ENCODE measurements at places on chromosomes 6 and 20. TPM values are rescaled to one million over a fixed set of nuclear protein-coding genes. Genes with fewer than 3 reads are reported as not detected.

Gene TXLNB
- not detected for total RNA-seq

Gene STMN3
- total RNA-seq = 6.7 TPM

Gene GPLD1
- total RNA-seq = 1.3 TPM

Gene LIN28B
- total RNA-seq = 1.8 TPM

Gene MEI4
- total RNA-seq = not detected

Gene NELFE
- 80.4 TPM for total RNA-seq

Gene BMP5
- total RNA-seq = not detected

Gene NRSN2
- total RNA-seq = 54.0 TPM

Gene TTI1
- 21.2 TPM for total RNA-seq

Gene RAET1E
- total RNA-seq = 2.0 TPM

Data from A549 treated with RU486 at 1 μM for 4 hours (cell line).